ENCODE measurements at places on chromosomes 6 and 20.

DNA sequence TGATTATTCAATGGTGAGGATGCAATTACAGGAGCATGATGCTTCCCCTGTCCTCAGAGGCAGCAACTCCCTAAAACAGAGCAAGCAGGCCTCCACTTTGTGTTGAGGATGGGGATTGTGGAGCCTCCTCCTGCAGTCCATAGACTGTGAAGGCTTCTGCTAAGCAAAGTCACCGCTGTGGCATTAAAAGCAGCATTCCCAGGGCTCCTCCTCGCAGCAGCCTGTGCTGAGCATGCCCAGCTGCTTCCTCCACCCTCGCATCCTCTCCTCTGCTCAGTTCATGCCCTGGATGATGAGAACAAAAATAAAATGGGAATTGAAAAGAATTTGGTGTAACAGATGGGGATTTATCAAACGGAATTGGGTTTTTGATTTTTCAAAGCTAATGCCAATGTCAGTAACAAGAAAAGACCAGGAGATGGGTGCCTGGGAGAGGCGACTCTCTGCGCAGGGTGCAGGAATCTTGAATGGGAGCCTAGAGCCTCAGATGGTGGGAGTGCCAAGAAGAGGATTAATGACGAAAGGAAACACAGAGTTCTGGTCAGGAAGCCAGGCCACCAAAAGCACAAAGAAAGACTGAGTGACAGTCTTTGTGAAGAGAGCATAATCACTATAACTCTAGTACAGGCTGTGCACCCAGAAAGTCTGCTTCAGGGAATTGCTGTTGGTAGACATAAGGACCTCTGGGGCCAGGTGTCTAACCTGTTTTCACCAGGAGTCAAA lies 347.6 kb downstream of the TPBG start:
- DNase-seq: no peak

GRCh38 chr6:29816030-29816429 lies 11.6 kb upstream of the HLA-G start:
- no peak for DNase-seq

- DNase-seq: no peak
These were observed 462.9 kb downstream of the COL12A1 start for GRCh38 chr6:74742793-74743508.

DNA sequence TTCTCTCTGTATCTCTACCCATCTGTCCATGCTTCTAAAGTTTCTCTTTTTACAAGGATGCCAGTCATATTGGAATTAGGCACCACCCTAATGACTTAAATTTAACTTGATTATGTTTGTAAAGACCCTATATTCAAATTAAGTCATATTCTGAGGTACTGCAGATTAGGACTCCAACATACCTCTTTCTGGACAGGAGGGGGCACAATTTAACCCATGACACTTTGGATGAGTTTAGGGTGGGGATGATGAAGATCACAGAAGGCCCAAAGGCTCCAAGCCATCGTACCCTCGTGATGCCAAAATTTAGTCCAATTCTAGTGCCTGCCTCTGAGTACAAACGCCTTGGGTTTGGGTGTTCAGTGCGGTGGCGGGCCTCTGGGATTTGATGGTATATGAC lies 15.0 kb upstream of the NKX2-2 start:
- DNase-seq: no peak

DNA sequence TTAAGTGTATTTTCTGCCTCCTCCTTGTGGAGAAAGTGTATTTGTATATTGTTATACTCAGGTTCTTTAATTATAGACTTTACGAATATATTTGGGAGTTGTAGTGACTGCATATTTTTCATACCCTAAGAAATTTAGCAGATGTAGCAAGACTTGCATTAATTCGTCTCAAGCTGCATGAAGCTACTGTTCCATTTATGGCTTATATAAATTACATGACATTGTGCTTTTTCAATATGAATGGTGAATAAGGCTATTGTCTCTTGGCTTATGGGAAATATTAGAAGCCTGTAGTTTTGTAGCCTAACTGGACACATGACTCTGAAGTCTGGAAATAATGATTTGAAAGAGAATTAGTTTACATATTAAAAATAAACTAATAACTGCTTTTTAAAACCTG lies 2.4 kb downstream of the ADGRG6 start:
- DNase-seq: no peak

- DNase-seq: no peak
These were observed 143.0 kb downstream of the FNDC1 start for GRCh38 chr6:159312206-159312605.

- no peak for DNase-seq
These were observed 45.6 kb downstream of the CSE1L start for GRCh38 chr20:49091762-49092161.

All from stimulated activated CD4-positive, alpha-beta T cell treated with anti-CD3 and anti-CD28 coated beads, Interleukin-2, amount 100 ng/mL, for 48 hours (primary cell).